Chondrocyte (in vitro differentiated cells): ENCODE measurements at places on chromosomes 4 and X. TPM values are rescaled to one million over a fixed set of nuclear protein-coding genes. Genes with fewer than 3 reads are reported as not detected.
A peak's percentile ranks its signal among the peaks of the same experiment; 100 is the strongest.

GRCh38 chr4:103268746-103269145 lies 70.6 kb upstream of the CENPE start:
- H3K27ac ChIP-seq, result no peak overlapping the region
- peaks cover 16% of the 10 kb centered on the region for H3K27me3 ChIP-seq
- no peak for DNase-seq
- H3K4me3 ChIP-seq, result no peak overlapping the region
- H3K36me3 ChIP-seq, result no peaks in the 10 kb centered on the region

The NPY2R gene
- total RNA-seq, result not detected in 3 replicates

DNA sequence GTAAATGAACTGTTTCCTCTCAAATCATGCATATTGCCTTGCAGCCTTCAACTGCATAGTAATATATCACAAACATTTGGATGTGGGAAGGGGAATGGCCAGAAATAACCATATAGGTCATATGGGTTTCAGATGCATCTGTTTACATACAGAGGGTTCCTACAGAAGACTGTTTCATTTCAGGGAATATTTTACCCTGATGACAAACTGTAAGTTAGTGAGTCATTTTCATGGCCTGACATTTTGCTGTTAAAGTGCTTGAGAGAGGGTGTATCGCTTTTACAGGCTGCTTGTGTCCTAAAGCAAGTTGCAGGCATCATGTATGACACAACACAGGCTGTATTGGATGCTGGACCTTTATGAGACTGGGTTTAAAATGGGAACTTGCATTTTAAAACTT lies 25.5 kb upstream of the AMOT start:
- no peak for DNase-seq
- H3K4me3 ChIP-seq, result no peak overlapping the region
- no peak overlapping the region for H3K27ac ChIP-seq
- H3K4me1 ChIP-seq, result peaks cover 5% of the 10 kb centered on the region
- H3K27me3 ChIP-seq, result no peaks in the 10 kb centered on the region
- H3K36me3 ChIP-seq, result no peaks in the 10 kb centered on the region

DNA sequence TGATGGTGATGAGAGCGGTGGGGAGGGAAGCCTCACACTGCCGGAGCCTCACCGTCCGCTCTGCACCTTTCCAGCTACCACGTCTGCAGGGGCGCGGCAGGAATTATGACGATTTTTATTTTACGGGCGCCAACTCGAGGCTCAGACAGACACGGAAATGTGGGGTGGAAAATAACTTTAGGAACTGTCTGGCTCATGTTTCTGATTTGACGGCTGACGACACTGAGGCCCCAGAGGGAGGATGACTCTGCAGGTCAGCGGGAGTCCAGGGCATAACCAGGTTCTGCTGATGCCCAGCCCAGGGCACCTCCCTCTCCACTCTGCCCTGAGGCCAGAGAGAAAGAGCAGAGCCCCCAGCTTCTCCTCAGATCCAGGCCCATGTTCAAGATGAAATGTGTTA lies 43.9 kb downstream of the C4orf50 start:
- H3K36me3 ChIP-seq, result no peaks in the 10 kb centered on the region
- peaks cover 55% of the 10 kb centered on the region for H3K27me3 ChIP-seq
- H3K27ac ChIP-seq, result no peak overlapping the region

GRCh38 chr4:183919141-183919540 lies 14.0 kb downstream of the STOX2 start:
- no peaks in the 10 kb centered on the region for H3K4me1 ChIP-seq
- no peak overlapping the region for H3K27ac ChIP-seq
- no peak overlapping the region for H3K4me3 ChIP-seq
- no peaks in the 10 kb centered on the region for H3K27me3 ChIP-seq
- DNase-seq, result no peak
- no peaks in the 10 kb centered on the region for H3K36me3 ChIP-seq

GRCh38 chr4:171025776-171026175 lies 787.4 kb upstream of the GALNTL6 start:
- no peaks in the 10 kb centered on the region for H3K4me1 ChIP-seq
- H3K4me3 ChIP-seq, result no peak overlapping the region
- H3K27ac ChIP-seq, result no peak overlapping the region
- no peak for DNase-seq
- H3K36me3 ChIP-seq, result no peaks in the 10 kb centered on the region

DNA sequence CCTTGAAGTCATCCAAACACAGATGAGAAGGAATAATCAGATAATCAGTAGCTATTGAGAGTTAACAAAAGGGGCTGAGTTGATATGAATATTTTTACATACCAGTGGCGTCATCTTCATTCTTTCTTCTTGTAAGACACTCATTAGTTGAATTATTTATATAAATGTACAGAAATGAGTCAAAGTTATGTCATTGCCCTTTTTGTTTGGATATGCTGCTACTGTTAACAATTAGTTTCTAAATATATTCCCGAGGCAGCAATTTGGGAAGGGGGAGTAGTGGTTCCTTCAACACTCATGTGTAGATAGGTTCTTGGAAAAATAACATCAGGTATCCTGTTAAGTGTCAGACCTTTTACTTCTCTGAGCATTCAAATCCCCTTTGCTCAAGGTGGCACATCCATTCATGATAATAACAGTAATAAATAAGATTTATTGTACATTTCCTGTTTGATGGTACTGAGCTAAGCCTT lies 436.6 kb downstream of the SPRY1 start:
- no peak for DNase-seq
- peak overlapping the region; percentile 96 for H3K27ac ChIP-seq
- H3K4me3 ChIP-seq, result no peak overlapping the region
- peaks cover 2% of the 10 kb centered on the region for H3K36me3 ChIP-seq
- peaks cover 55% of the 10 kb centered on the region for H3K4me1 ChIP-seq
- H3K27me3 ChIP-seq, result no peaks in the 10 kb centered on the region

DNA sequence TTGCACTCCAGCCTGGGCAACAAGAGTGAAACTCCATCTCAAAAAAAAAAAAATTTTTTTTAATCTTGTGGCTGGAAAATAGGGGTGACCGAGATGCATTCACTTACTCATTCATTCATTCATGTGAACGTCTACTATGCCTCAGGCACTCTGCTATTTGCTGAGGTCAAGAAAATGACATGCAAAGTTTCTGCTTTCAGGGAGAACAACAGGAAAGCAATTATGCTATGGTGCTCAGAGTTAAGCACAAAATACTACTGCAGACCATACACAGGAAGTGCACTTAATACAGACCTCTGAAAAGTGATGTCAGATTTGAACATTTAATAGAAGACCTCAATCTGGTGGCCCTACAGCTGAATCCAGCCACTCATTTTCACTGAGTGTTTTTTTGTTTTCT lies 59.6 kb upstream of the DUSP21 start:
- no peaks in the 10 kb centered on the region for H3K36me3 ChIP-seq
- H3K4me3 ChIP-seq, result no peak overlapping the region
- H3K4me1 ChIP-seq, result no peaks in the 10 kb centered on the region
- no peaks in the 10 kb centered on the region for H3K27me3 ChIP-seq
- H3K27ac ChIP-seq, result no peak overlapping the region

DNA sequence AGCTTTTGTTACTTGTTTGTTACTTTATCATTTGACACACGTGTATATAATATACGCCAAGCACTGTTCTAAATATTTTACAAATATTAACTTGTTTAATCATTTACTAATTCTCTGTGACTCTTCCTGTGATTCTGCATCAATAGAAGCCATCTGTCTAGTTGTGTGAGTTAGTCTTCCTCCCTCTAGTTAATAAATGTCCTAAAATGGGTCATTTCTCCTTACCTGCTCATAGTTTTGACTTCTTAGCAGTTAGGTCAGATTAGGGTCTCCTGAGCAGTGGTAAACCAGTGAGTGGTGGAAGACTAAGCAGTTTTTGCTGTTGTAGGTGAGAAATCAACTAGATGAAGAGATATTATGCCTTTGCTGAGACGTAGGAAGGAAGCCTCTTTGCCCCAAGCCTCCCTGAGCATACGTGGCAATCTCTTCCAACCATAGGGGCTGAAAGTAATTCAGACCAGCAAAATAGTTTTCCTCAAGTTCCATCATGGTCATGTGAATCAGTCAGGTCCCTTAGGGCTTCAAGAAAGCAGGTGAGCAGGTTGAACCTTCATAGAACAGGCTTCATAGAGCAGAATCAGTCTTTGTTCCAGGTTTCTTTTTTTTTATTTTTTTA lies 38.7 kb upstream of the THOC2 start:
- H3K36me3 ChIP-seq, result no peaks in the 10 kb centered on the region
- no peak for DNase-seq
- H3K27ac ChIP-seq, result no peak overlapping the region
- H3K4me3 ChIP-seq, result no peak overlapping the region
- no peaks in the 10 kb centered on the region for H3K27me3 ChIP-seq

GRCh38 chr4:126890383-126890782 lies 742.4 kb upstream of the INTU start:
- no peaks in the 10 kb centered on the region for H3K27me3 ChIP-seq
- DNase-seq, result no peak
- peaks cover 2% of the 10 kb centered on the region for H3K36me3 ChIP-seq
- H3K4me3 ChIP-seq, result no peak overlapping the region

DNA sequence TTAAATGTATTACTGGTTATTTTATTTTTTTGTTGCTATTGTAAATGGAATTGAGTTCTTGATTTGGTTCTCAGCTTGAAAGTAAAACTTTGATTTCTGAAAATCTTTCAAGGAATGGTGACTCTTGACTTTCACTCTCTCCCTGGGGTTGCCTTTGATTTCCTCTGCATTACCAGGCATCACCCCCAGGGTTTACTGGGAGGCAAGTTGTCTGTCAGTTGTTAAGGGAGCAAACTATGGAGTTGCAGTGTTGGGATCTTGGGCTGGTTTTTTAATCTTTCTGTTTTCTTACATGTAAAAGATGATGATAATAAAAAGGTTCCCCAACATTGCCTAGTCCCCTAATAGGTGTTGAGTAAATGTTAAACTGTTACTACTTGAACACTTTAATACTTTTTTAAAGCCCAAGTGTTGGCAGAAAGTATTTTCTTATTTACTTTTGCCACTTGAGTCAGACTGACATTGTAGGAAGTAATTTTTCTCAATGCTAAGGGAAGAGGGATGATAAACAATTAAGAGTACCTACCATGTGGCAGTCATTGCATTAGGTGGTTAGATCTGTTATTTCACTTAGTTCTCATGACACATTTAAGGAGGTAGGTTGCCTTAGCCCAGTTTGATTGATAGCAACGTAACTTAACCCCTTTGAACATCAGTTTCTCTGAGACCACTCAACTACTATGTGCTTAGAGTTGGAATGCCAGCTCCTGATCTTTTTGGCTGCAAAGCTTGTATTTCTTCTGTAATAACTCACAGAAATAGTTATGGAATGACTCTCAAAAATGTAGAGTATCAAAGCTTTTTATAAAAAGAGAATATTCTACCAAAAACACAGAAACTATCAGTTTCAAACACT lies 67.1 kb downstream of the DCLK2 start:
- H3K27me3 ChIP-seq, result no peaks in the 10 kb centered on the region
- peaks cover 56% of the 10 kb centered on the region for H3K4me1 ChIP-seq
- H3K27ac ChIP-seq, result peak overlapping the region; percentile 69
- no peak overlapping the region for H3K4me3 ChIP-seq
- peaks cover 1% of the 10 kb centered on the region for H3K36me3 ChIP-seq

GRCh38 chrX:111095974-111096895 lies at the start of gene PAK3:
PAK3 (plus strand) TSS chrX:111096191; CDS start chrX:111123104, 26,913 bp downstream.
- DNase-seq, result no peak
- H3K36me3 ChIP-seq, result no peaks in the 10 kb centered on the region
- H3K27ac ChIP-seq, result no peak within 1 kb of the TSS
- peaks cover 6% of the 10 kb centered on the region for H3K4me1 ChIP-seq

The SLC26A1 gene
- total RNA-seq, result 0.72 to 1.6 TPM (median 0.75 TPM) in 3 replicates

DNA sequence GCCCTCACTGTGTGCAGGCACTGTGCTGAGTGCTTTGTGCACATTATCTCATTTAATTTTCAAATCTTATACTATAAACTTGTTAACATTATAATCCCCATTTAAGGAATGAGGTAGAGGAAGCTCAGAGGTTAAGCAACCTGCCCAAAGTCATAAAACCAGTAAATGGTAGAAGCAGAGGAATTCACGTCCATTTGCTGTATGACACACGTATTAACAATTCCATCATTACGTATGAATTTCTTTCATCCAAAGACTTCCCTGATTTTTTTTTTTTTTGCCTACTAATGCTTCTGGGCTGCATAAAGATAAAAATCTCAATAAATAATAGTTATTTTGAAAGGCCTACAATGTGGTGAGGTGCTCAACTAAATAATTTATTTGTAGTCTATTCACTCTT lies 64.5 kb upstream of the H2AZ1 start:
- peaks cover 7% of the 10 kb centered on the region for H3K27me3 ChIP-seq
- H3K27ac ChIP-seq, result no peak overlapping the region
- no peak overlapping the region for H3K4me3 ChIP-seq

The RASL11B gene
- total RNA-seq, result 6.5 to 30.5 TPM (median 8.1 TPM) in 3 replicates

DNA sequence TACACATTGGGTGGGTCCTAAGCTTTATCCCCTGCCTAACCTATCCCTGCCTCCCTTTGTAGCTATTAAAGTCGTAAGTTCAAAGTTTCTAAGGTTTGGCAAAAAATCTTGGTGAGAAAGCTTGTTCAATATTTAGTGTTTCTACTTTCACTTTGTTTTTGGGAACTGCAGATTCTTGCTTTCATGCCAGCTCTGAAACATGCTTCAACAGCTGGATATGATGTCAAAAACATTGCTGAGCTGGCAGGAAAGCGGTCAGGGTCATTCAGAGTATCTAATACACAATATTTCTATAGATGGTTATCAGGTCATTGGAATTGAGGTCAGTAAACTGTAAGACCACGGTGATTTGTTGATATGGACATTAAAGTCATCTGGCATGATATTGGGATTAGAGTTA lies 19.7 kb downstream of the CENPI start:
- H3K4me3 ChIP-seq, result no peak overlapping the region
- H3K27ac ChIP-seq, result no peak overlapping the region
- no peaks in the 10 kb centered on the region for H3K27me3 ChIP-seq
- H3K4me1 ChIP-seq, result no peaks in the 10 kb centered on the region
- H3K36me3 ChIP-seq, result no peaks in the 10 kb centered on the region
- no peak for DNase-seq

The TAF9B gene
- 12.4 to 18.1 TPM (median 12.9 TPM) in 3 replicates for total RNA-seq

- no peaks in the 10 kb centered on the region for H3K27me3 ChIP-seq
- no peak overlapping the region for H3K27ac ChIP-seq
- H3K4me1 ChIP-seq, result peaks cover 5% of the 10 kb centered on the region
- H3K36me3 ChIP-seq, result no peaks in the 10 kb centered on the region
Measured at GRCh38 chr4:184349283-184350039, 124.9 kb downstream of the IRF2 start.

The DRD5 gene
- not detected in 3 replicates for total RNA-seq

The PLS3 gene
- total RNA-seq, result 587 to 660 TPM (median 642 TPM) in 3 replicates

- no peak overlapping the region for H3K4me3 ChIP-seq
- DNase-seq, result no peak
- peaks cover 8% of the 10 kb centered on the region for H3K4me1 ChIP-seq
Measured at GRCh38 chr4:125682730-125683129, 368.0 kb downstream of the FAT4 start.

The MAGEE1 gene
- 4.3 to 5.3 TPM (median 4.4 TPM) in 3 replicates for total RNA-seq

- H3K27ac ChIP-seq, result no peak overlapping the region
- H3K4me3 ChIP-seq, result no peak overlapping the region
- H3K27me3 ChIP-seq, result no peaks in the 10 kb centered on the region
- H3K36me3 ChIP-seq, result no peaks in the 10 kb centered on the region
- peaks cover 15% of the 10 kb centered on the region for H3K4me1 ChIP-seq
- DNase-seq, result no peak
Measured at GRCh38 chr4:146095091-146095690, 80.3 kb upstream of the LSM6 start.

- peaks cover 3% of the 10 kb centered on the region for H3K4me1 ChIP-seq
- H3K36me3 ChIP-seq, result no peaks in the 10 kb centered on the region
- no peak overlapping the region for H3K4me3 ChIP-seq
Measured at GRCh38 chr4:38621028-38621684, 42.8 kb upstream of the KLF3 start.

GRCh38 chr4:88821522-88821921 lies 123.9 kb upstream of the NAP1L5 start:
- no peaks in the 10 kb centered on the region for H3K36me3 ChIP-seq
- no peak overlapping the region for H3K4me3 ChIP-seq
- DNase-seq, result no peak
- peaks cover 40% of the 10 kb centered on the region for H3K4me1 ChIP-seq
- H3K27ac ChIP-seq, result no peak overlapping the region
- H3K27me3 ChIP-seq, result no peaks in the 10 kb centered on the region
